ENCODE measurements at places on chromosomes 5 and 9.

DNA sequence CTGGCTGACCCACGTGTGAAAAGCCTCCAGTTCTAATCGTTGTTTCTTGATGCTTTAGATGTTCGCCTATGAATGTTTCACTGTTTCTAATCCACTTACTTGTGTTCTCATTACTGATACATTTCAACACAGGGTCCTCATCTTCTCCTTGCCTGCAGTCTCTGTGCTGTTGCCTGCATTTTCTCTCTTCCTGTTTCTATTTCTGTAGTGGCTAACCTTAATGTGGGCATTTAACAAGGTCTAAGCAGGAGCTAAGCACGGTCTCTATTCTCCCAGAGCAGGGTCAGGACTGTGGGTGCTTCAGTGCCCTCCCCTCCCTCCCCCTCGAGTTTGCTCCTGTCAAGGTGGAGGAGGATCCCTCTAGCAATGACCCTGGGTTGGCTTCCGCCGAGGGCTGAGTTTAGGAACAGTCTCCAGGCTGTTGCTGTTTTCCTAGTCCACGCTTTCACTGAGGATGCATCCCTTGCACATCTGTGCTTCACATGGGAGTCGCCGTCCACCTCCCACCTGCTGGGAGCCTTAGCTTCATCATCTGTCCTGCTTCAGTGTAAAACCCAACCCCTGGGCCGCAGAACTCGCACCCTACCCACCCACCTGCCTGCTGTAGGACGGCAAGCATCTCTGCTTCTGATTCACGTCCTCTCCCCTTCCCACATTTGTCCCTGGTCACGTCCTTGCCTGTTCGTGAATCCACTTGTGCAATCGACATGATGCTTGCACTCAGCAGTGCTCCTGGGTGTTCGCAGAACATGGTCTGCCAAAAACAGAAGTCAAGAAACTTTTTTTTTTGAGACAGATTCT lies 2.4 kb upstream of the EXOC3 start:
- peak; percentile 7 for DNase-seq

DNA sequence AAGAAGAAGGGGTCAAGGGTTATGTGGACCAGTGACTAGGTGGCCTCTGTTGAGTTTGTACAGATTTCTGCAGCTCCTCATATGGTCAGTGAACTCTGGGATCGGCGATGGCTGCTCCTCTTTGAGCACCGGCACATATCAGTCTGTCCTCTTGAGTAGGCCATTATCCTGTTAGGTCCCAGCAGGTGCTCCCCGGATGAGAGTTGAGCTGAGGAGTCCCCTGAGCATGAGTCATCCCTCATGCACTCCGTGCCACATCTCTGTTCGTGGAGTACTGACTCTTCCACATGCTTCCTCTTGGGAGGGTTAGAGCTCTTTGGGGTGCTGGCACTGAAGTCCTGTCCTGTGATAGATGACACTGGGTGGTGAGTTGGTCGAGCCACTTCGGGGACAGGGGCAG lies 143.7 kb downstream of the PTTG1 start:
- no peak for DNase-seq

- no peak for DNase-seq
Observed at GRCh38 chr9:114969269-114969668, 38.9 kb upstream of the TNFSF8 start.

- DNase-seq = no peak
Observed at GRCh38 chr9:125948887-125949596, 201.9 kb downstream of the PBX3 start.

- no peak for DNase-seq
Observed at GRCh38 chr5:65047948-65048690, 279.4 kb downstream of the CWC27 start.

GRCh38 chr5:81154725-81155124 lies 78.4 kb upstream of the CKMT2 start:
- no peak for DNase-seq

DNA sequence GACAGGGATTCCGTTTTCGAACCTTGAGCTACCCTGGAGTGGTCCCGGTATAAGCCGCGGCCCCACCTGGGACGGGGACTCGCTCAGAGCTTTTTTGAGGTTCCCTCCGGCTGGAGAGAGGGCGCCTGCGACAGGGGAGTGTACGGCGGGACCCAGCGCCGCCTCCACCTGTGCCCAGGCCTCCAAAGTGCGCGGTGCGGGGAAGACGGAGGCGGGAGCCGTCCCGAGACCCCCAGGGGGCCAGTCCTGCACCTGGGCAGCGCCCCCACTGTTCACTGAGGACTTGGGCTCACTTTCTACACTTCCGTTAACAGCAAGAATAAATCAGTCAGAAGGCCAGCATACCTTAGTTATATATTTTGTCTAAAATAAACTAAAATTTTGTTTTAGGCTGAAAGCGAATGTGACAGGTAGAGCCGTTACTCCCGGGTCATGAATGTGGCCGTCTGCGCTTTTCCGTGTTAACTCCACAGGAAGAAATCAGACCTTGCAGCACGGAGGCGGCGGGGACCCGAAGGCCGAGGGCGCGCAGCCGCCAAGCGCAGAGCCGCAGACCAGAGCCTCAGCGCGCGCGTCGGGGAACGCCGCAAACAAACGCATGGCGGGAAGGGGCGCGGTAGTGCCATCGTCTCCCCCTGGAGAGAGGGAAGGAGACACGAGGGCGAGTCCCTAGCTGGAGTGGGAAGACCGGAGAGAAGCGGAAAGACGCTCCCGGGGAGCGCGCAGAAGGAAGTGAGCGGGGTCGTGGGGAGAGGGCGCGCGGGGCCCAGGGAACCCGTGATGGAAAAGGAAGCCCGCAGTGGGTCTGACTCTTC lies 14.1 kb downstream of the TRIM7 start:
- no peak for DNase-seq

- DNase-seq = no peak
Observed at GRCh38 chr9:129481810-129482511, 138.9 kb downstream of the C9orf50 start.

GRCh38 chr5:120874081-120874862 lies 410.2 kb downstream of the PRR16 start:
- no peak for DNase-seq

DNA sequence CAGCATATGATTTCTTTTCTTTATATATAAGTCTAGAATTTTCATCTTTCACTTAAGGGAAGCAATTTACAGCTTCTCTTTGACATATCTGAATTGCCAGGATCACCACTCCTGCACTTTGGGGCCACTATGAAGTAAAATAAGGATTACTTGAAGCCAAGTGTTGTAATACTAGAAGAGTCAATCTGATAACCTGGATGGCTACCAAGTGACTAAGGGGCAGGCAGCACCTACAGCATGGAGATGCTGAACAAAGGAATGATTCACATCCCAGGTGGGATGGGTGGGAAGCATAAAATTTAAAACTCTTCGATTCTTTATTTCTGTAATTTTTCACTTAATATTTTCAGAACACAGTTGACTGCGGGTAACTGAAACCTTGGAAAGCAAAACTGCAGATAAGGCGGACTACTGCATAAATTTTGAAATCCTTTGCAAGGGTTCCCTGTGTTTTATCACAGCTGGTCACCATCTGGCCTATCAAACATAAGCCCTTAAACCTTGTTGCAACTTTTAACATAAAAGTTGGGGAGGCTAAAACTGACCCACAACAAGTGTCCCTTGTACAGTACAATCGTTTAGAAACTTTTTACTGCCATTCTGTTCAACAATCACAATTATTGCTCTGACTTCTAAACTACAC lies 31.2 kb downstream of the NR3C1 start:
- DNase-seq = no peak

GRCh38 chr5:159887050-159887449 lies 29.2 kb upstream of the ADRA1B start:
- no peak for DNase-seq

- DNase-seq = no peak
Observed at GRCh38 chr5:124630767-124631704, 115.4 kb downstream of the ZNF608 start.

DNA sequence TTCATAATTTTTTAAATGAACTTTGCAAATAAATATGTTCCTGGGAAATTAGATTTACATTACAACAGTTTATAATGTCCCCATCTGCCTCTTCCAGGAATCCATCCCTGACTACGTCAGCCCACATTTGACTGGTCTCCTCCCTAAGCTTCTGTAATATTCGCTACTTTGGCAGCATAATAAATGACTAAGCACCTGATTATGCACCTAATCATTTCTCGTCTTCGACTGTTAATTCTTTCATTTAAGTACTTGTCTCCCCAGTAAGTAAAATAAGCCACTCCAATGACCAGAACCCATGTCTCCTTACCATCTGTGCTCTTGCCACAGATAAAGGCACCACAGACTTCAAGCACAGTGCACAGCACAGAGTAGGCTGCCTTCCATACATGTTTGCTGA lies 122.7 kb downstream of the DENND1A start:
- no peak for DNase-seq

GRCh38 chr9:36127652-36128244 lies 8.8 kb upstream of the GLIPR2 start:
- no peak for DNase-seq

DNA sequence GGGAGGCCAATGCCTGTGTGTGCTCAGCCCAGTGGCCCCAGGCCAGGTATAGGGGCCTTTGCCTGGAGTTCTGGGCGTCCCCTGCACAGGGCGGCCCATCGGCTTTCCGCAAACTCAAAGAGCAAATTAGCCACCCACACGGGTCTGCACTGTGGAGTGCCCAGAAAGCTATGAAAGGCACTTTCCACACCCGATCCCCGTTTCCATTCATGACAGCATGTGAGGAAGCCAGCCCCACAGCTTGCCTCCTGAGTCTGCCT lies 5.2 kb downstream of the DBH start:
- DNase-seq = no peak

Data from H9 (cell line).